ENCODE measurements at places on chromosomes 1 and 21.

- DNase-seq, result no peak
Measured at GRCh38 chr1:84493747-84494146, 12.4 kb upstream of the SPATA1 start.

DNA sequence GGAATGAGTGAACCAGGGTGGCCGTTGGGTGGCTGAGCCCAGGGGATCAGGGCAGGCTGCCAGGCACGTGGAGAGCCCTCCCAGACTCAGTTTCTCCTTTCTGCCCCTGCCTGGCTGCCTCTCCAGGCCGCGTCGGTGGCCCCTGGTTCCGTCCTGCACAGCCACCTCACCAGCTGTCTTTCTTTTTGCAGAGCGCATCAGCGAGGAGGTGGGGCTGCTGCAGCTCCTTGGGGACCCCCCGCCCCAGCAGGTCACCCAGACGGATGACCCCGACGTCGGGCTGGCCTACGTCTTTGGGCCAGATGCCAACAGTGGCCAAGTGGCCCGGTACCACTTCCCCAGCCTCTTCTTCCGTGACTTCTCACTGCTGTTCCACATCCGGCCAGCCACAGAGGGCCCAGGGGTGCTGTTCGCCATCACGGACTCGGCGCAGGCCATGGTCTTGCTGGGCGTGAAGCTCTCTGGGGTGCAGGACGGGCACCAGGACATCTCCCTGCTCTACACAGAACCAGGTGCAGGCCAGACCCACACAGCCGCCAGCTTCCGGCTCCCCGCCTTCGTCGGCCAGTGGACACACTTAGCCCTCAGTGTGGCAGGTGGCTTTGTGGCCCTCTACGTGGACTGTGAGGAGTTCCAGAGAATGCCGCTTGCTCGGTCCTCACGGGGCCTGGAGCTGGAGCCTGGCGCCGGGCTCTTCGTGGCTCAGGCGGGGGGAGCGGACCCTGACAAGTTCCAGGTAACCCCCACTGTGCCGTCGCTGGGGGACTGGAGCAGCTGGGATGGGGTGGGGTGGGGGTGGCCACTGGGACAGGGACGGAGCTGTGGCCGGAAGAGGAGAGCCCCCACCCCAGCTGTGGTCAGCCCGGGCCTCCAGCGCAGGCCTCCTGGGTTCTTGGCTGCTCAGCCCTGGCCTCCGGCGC is 63.3 kb downstream of the COL18A1 start:
- DNase-seq, result no peak

GRCh38 chr1:50783286-50783685 is 176.8 kb downstream of the FAF1 start:
- no peak for DNase-seq

DNA sequence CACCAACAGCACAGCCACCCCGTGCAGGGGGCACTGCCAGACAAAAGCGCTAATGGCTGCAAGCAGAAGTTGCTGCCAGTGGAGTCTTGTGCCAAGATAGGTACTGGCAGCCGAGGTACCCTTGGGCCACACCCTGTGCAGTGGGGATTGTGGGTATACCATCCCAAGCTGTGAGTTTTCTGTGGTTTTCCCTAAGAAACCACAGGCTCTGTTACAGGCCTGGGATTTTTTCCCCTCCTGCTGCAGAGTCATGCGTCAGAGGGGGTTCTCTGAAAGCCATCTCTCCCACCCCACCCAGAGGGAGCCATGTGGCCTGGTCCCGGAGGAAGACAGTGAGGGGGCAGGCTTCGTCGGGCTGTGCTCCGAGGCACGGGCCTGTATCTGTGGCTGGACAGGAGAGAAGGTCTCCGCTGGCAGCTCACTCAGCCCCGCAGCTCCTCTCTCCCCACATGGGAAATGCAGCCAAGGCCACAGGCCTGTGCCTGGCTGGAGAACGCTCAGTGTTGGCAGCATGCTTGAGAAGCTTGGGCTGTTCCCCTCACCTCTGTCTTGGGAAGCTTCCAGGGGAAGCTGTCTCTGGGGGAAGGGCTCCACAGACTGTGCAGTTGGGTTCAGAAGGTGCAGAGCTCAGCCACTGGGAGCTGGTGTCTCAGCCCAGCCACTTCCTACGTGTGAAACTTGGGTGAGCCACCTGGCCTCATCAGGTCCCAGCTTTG is 42.5 kb downstream of the NEK2 start:
- DNase-seq, result no peak

GRCh38 chr1:175537571-175537970 is 205.8 kb downstream of the TNR start:
- no peak for DNase-seq

DNA sequence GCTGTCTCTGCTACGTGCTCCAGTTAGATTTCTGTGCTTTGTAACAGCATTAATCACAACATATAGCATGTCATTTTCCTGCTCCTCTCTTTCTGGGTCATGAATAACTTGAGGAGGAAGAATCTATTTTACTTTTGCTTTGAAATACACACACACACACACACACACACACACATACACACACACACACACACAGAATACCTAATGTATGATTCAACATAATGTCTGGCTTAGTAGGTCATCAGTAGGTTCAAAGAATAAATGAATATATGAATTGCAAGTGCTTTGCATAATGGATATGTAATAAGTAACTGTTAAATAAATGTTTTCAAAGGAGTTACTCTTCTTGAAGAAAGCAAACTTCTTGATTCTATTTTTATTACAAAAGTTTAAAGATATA is 249.0 kb downstream of the PDE4B start:
- no peak for DNase-seq

GRCh38 chr1:41379738-41380130 is 18.5 kb downstream of the FOXO6 start:
- no peak for DNase-seq

DNA sequence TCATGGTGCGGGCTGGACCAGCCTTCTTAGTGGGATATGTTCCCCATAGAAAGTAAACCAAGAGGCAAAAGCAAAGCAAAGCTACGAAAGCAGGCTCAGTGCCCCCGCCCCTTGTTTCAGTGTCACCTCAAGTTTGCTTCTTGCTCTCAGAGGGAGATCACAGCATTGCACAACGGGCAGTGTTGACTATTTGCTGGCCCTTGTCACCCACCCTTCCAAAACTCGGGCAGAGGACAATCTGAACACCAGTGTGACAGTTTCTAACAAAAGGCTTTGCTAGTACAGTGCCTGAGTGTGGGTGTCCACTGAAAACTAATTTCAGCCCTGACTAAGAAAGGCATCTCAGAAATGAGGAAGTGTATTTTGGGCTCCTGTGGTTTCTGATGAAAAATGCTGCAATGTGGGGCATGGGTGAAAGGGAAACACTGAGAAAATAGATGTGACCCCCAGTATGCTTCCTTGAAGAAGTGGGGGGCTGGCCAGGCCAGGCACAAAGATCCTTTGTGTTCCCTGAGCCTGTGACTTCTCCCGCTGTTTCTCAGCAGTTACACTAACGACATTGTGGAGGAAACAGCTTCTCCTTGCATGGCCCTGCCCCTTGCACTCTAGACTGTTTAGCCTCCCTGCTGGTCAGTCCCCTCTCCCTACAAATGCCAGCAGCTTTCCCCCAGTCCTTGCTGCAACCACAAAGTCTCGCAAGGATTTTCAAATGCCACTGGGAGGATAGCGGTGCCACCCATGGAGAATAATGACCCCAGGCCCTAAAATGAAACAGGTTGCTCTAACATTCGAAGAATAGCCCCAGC is 33.3 kb upstream of the KCNE1 start:
- peak; percentile 81 for DNase-seq

- DNase-seq, result no peak
Measured at GRCh38 chr1:217049081-217049480, 325.9 kb upstream of the ESRRG start.

- DNase-seq, result no peak
Measured at GRCh38 chr1:121517586-121518230, 332.9 kb downstream of the SRGAP2C start.

DNA sequence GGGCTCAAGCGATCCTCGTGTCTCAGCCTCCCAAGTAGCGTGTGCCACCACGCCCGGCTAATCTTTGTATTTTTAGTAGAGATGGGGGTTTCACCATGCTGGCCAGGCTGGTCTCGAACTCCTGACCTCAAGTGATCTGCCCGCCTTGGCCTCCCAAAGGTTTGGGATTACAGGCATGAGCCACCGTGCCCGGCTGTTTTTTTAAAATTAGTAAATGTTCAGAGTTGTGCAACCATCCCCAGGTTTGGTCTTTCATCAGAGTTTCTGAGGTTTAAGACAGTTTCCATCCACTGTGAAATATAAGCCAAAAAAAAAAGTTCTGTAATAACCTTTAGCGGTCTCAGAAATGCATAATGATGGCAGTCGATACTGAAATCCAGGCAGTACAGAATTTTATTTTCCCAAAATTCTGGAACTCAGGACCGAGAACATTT is 550 bp upstream of the SYT11 start:
- DNase-seq, result no peak

- DNase-seq, result no peak
Measured at GRCh38 chr1:96710708-96711477, 10.7 kb upstream of the PTBP2 start.

DNA sequence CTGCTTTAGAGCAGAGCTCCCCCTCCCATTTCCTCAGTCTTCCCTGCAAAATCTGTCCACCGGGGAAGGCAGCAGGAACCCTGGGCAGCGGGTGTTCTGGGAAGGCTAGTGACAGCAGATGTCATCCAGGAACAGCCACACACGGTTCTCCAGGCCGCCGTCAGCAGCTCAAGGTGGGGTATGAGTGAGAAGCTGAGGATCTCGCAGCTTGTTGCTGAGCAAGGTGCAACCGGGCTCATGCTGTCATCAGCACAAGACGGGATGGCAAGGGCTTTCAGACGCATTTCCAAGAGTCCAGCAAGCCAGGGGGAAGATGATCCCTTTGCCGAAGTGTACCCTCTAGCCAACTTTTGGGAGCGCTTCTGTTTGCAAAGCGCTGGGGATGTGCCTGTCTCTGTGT is 23.0 kb upstream of the SPSB1 start:
- DNase-seq, result no peak

DNA sequence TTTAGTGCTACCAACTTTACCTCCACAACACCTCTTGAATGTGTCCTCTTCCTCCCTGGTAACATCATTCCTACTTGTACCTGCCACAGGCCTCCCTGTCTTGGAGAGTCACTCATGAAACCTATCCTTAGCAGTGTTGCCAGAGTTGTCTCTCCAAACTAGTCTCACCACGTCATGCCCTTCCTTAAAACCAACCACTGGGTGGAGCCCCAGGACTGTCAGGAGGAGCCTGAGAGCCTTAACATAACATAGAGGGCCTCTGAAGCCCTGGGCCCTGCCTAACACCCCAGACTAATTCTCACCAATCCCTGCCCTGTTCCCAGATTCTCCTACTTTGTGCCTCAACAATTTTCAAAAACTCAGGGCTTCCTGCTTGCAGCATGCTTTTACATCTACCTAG is 65.3 kb downstream of the ZNF697 start:
- peak; percentile 16 for DNase-seq

DNA sequence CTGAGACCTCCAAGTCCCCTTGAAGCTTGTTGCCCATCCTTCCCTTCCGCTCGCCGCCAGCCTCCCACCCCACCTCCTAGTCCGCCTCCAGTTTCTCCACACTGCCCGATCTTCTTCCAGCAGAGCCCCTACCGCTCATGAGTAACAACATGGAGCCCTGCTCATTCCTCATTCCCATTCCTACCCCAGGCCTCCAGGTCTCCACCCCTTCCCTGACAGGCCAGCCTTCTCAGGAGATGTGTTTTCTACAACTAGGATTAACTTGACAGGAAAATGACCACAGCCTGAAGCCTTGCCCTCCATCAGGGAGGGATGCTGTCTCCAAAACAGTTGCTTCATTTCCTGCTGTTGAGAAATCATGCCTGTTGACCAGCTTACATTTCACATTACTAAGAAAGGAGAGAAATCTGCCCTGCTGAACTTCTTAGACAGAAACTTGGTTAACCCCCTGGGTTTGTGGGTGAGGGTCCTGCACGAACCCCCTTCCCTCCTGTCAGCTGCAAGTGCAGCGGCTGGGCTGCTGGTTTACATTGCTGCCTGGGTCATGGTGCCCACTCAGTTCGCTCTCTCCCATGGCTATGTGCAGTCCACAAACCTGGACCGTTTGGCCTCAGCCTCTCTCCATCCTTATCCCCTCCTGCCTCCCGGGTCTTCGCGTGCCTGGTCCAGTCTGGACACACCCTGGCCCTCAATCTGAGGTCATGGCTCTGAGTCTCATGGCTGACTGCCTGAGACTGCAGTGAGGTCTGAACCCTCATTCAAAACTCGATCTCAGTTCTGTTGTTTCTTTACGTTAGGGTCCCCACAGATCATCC is 16.1 kb upstream of the CHI3L1 start:
- no peak for DNase-seq

GRCh38 chr1:24683713-24684162 is 40.6 kb downstream of the SRRM1 start:
- no peak for DNase-seq

GRCh38 chr1:9992910-9993309 is 4.1 kb upstream of the RBP7 start:
- DNase-seq, result no peak

DNA sequence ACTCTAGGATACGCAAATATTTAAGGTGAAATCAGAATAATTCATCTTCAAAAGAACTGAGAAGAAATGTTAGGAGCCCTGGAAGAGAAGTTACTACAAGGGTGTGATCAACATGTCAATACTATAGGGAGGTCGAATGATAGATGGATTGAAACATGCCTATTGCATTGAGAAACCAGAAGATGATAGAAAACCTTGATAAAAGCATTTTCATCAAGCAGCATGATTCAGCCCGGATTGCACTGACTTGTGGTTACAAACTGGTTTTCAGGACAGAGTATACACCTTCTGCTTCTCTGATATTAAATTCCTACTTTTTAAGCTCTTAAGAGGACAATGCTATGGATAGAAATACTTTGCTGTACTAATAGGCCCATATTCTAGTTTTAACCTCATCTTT is 164.2 kb downstream of the FMN2 start:
- no peak for DNase-seq

- DNase-seq, result no peak
Measured at GRCh38 chr1:25168193-25169071, 63.9 kb downstream of the SYF2 start.

DNA sequence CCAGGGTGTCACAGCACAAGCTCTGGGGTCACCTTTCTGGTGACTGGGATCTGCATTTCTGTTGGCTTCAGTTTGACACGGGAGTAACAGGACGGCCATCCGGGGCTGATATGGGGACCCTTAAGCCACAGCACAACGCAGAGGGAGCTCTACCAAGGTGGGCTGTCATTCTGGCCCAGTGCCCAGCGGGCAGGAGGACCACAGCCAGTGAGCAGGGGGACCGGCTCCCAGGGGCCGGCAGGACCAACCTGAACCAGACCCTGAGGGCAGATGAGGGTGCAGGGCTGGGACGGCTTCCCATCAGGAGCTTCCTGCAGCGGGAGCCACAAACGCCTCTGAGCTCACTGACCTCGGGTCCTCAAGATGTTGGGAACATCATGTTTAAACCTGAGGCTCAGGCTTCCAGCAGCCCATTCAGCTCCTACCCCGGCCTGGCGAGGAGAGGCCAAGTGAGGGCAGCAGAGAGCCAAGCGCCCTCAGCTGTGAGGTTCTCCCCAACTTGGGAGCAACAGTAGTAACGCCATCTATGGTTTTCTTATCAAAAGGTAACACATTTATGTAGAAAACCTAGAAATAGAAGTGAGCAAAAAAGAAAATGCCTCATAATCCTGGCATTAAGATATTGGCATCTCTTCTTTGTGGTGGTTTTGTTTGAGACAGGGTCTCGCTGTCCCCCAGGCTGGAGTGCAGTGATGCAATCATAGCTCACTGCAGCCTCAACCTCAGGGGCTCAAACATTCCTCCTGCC is 26.8 kb downstream of the TMEM201 start:
- DNase-seq, result peak; percentile 42

Data from MM.1S (cell line).